Bronchial epithelial cell (primary cell): ENCODE measurements at places on chromosomes 4 and X. TPM values are rescaled to one million over a fixed set of nuclear protein-coding genes. Genes with fewer than 3 reads are reported as not detected.

The NSG1 gene
- total RNA-seq, result 2.4 and 4.1 TPM in 2 replicates

The VCX gene
- total RNA-seq, result not detected in 2 replicates

The UGT2A1 gene
- not detected in 2 replicates for total RNA-seq

The GAGE12E gene
- not detected in 2 replicates for total RNA-seq

The KIT gene
- total RNA-seq, result under 0.01 TPM in 1 of 2 replicates, not detected in the other

The SSX1 gene
- total RNA-seq, result not detected in 2 replicates
